ENCODE measurements at places on chromosomes 4 and X.

GRCh38 chrX:25011589-25012432 is 4.0 kb downstream of the ARX start:
- DNase-seq: no peak

- peak; percentile 71 for DNase-seq
Measured at GRCh38 chrX:65581661-65582339, 47.2 kb upstream of the LAS1L start.

GRCh38 chr4:8106451-8107025 is 52.1 kb downstream of the ABLIM2 start:
- no peak for DNase-seq

GRCh38 chr4:139728840-139729239 is 63.2 kb downstream of the MGST2 start:
- DNase-seq: no peak

DNA sequence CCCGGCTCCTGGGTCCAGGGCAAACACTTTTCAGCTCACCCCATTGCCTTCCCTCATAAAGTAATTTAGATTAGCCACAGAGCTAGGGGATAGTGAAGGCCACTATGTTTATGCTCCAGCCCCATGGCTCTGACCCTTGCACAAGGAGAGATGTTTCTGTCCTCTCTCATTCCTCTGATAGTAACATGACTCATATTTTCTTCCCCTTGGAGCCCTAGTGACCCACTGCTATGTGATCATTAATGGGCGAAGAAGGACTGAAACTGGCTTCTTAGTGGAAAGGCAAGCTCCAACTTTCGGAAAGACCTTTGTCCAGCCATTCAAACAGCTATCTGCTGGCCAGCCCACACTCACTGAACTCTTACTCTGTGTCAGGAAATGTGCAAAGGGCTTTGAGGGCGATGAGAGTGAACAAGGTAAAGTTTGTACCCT is 12.3 kb downstream of the CLDN2 start:
- DNase-seq: no peak

GRCh38 chr4:38381788-38382187 is 282.2 kb upstream of the KLF3 start:
- peak; percentile 83 for DNase-seq

DNA sequence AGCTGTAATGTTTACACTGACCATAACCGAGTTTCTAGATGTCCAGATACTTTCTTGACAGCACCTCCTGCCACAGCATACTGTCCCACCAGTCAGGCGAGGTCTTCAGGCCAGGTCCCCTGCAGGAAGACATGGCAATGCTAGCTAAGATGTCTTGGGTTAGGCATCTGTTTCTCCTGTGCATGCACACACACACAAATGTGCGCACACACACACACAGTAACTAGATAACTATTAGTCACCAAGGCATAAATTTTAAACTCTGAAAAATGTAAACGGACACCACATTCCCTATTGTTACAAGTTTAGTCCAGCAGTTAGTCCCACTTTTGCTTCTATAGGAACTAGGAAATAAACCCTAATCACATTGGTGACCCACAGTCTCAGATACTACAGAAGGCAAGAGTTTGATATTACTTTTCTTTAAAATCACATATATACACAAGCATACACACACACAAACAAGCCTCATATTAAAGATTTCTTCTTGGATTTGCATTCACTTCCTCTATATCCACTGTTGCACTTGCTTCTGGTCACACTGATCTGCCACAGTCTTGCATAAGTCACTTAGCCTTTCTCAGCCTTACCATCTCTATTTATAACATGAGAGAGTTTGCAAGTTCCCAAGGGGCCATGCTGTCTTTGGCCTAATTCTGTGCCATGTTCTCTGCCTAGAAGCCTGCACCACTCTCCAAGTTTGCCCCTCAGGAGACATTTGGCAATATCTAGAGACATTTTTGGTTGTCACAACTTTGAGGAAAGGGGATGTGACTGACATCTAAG is 32.2 kb downstream of the IL21 start:
- DNase-seq: peak; percentile 78

DNA sequence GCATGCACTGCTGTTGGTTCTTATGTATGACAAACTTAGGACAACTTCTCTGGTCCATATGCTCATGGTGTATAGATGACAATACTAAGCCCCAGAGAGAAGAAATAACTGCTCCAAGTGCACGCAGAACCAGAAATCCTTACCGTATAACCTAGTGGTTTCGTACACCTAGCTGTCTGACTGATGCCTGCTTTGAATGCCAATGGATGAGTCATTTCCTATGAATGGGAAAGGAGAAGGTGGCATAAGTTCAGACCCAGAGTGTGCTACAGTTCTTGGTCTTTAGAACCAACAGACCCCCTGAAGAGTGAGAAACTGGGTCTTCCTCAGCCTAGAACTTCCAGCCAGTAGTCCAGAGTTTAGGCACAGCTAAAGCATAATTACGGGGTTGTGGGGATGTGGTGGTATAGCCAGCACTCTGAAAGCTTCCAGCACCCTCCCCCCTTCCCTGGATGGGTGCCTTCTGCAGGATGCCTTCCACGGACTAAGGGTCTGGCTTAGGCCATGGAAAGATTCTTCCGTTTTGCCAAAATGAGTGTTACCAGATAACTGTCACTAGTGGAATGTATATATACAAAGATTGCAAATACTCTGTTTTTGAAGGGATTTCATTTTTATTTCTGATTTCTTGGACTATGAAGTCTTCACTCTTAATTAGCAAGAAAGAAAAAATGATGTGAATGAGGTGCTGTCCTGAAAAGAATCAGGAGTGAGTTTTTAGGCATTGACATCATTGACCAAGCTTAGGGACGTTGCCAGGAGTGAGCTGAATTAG is 84.6 kb upstream of the PACRGL start:
- peak; percentile 30 for DNase-seq

DNA sequence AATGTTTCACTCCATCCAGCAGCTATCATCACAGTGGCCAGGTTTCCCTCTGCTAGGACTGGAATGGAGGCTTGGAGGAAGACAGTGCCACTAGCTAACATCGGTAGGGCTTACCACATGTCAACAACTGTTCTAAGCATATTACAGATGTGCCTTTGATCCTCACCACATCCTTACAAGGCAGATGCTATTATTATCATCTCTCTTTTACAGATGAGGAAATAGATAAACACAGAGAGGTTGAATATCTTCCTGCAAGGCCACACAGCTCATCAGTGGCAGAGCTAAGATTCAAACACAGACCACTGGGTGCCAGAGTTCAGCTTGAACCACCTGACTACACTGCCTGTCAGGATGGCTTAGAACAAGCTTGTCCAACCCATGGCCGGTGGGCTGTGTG is 47.4 kb downstream of the MAMLD1 start:
- no peak for DNase-seq

DNA sequence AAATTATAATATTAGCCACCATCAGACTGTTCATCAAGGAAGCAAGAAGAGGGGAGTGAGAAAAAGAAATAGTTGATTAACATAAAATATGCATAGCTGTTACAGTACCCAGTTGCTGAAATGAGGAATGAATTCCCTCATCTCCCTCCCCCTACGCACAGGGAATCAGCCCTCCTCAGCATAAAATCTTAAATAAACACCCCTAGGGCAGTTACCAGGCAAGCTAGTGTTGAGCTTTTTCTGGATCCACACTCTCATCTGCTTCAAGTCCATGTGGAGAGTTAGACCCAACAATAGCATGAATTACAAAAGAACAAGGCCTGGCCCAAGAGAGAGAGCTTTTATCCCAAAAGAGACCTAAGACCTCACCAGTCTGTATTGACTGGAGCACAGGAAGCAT is 19.0 kb upstream of the SYTL4 start:
- no peak for DNase-seq

GRCh38 chrX:26409636-26410035 is 193.7 kb downstream of the MAGEB5 start:
- no peak for DNase-seq

DNA sequence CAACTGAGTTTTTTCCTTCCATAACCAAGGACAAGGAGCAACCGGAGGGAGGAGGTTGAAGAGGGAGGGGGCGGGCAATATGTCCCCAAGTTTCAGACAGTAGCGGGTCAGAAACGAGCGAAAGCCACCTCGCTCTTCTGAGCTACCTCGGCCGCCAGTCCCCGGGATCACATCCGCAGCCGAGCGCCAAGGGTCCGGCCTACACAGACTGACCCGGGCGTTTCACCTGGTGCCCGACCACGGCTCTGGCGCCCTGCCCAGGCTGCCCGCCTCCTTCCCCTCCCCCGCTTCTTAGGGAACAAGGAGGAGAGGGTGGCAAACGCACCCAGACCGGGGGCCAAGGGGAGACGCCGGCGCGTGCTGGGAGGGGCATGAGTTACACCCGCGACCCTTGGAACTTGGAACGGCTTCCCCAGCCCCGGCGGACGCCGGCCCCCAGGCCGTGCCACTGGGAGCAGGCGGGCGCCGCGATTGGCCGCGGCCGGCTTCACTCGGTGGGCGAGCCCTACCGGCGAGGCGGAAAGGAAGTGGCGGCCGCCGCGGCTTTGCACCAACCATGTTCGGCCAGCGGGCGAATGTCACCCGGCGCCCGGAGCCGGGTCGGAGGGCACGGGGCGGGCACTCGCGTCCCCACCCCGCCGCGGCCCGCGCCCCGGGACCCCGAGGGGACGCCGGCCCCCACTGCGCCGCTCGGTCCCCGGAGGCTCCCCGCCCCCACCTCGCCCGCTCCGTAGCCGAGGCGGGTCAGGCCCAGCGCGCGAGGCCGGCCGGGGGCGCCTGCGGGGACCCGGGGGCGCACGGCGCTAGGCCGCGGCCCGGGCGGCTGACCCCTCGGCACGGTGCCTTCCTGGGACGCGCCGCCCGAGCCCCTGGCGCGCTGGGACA is 1.5 kb downstream of the IRF2 start:
- peak; percentile 52 for DNase-seq

DNA sequence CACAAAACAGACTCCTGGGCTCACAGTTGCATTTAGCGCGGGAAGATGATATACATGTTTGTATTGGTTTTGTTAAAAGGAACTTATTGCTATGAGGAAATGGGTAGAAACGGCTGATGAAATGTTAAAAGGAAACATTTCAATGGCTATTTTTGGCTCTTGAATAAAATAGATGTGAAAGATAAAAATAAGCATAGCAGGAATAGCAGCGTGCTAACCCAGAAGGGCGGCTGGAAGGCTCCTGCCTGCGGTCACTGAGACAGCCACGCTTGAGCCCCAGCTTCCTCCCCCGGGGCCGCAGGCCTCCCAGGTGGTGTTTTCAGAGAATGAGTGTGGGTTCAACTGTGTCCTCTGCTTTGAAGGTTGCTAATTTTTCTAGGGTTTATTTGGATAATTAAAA is 35.0 kb upstream of the CLCN4 start:
- no peak for DNase-seq

- peak; percentile 49 for DNase-seq
Measured at GRCh38 chr4:24382381-24382780, 202.0 kb downstream of the DHX15 start.

- DNase-seq: peak; percentile 77
Measured at GRCh38 chrX:48021026-48021900, 14.5 kb downstream of the SPACA5 start.

- DNase-seq: peak; percentile 24
Measured at GRCh38 chrX:119885554-119886428, 9.9 kb upstream of the AKAP14 start.

DNA sequence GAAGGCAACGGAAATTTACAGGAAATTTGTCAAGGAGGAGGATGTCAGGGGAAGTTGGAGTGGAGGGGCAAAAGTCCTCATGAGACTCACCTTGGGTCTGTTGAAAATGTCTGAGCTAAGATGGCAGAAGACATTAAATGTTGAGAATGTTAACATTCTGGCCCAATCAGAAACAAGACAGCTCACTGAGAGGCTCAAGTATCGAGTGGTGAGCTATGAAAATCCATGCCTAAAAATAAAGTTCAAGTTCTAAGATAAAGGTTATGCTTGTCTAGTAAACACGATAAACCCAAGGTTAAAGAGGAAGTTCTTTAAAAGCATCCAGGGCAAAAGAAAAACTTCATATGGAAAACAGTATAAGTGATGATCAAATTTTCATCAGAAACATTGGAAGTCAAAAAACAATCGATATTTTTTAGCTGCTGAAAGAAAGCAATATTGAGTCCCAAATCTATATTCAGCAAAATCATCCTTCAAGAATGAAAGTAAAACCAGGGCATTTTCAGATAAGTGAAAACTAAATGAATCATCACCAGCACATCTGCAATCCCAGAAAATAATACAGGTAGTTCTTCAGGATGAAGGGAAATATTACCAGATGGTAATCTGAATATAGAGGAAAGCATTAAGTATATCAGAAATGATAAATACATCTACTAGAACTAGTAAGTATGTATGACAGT is 462.4 kb downstream of the TLL1 start:
- DNase-seq: no peak

DNA sequence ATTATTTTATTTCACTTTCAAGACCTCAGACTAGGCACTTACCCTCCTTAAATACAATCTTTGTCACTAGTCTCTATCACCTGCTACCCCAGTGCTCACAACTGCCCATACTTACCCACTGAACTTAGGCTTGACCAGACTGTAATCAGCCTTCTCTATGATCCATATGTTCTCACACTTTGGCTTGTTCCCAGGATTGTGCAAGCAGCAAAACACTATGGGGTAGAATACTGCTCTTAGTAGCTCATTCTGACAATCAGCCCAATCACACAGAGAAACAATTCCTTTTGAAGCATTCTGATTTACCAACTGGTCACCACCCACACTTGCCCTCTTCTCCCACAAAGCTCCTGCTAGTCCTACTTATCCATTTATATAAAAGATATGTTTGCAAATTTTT is 878.3 kb downstream of the FSTL5 start:
- peak; percentile 1 for DNase-seq

DNA sequence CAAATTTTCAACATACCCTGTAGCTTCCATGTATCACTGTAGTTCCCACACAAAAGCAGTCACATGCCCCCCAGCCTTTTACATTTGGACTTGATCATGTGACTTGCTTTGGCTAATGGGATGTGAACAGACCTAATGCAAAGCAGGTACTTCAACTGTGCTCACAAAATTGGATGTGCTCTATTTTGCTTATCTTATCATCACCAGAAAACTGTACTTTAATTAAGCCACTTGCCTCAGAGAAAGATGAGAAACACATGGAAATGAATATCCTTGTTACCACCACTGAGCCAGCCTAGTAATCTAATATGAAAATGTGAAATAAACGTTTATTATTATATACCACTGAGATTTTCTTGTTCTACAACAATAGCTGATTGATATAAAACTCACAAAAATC is 402.7 kb upstream of the HTR2C start:
- no peak for DNase-seq

- DNase-seq: no peak
Measured at GRCh38 chr4:15945516-15945915, 7.0 kb upstream of the FGFBP1 start.

GRCh38 chr4:11151500-11151899 is 277.2 kb downstream of the HS3ST1 start:
- DNase-seq: no peak

DNA sequence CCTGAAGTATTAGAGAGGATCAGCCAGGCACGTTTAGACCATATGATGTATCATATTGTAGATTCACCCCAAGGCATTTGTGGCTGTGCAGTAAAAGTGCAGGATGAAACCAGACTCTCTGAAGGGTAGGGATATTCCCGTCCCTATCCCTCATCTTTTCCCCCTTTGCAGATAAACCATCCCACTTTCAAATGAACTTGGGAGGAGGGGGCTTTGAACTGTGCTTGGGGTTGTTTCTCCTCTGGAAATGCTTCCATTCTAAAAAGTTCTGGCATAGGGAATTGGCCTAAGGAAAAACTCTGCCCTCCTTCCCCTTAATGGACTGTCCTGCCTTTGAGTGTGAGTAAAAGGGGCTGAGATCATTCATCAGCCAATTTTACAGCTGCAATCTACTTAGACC is 23.8 kb downstream of the SNCA start:
- no peak for DNase-seq

All from fibroblast of upper back skin (primary cell).